ENCODE measurements at places on chromosomes 2 and 18.

- no peak for DNase-seq
These were observed 35.6 kb downstream of the TWIST2 start for GRCh38 chr2:238883421-238883901.

- peak; percentile 59 for DNase-seq
These were observed 132.7 kb upstream of the XPO1 start for GRCh38 chr2:61670591-61671501.

GRCh38 chr2:127065299-127065939 lies 41.5 kb downstream of the BIN1 start:
- no peak for DNase-seq

DNA sequence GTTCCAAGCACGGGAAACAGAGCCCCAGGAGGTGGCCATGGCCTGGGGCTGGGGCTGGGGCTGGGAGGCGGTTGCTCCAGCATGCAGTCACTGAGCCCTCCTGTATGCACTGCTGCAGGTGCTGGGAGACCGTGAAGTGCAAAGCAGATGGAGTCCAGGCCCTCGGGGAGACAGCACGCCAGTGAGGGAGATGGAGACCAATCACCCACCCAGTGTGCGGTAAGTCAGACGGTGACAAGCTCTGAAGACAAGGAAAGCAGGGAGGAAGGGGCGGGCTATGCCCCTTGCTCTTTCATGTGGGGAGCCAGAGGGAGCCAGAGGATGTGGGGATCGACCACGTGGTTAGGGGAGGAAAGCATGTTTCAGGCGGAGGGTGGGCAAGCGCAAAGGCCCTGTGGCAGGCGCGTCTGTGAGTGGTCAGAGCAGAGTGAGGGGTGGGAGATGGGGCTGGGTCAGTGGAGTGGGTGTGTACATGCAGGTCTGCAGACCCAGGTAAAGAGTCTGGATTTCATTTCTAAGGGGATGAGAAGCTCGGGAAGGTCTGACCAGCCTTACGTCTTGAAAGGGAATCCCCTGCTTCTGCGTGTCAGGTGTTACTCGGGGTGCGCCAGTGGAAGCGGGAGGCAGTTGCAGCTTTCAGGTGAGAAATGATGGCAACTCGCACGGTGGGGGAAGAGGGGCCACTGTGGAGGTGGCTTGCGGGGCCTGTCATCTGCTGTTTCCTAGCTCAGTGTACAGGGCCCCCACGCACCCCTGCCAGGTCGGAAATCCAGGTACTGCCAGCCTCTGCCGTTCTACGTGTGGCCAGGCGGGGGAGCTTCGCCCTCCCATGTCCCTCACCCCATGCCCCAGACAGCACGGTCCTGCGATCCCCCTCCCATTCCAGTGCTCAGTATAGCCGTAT lies 19.4 kb downstream of the RRM2 start:
- no peak for DNase-seq

DNA sequence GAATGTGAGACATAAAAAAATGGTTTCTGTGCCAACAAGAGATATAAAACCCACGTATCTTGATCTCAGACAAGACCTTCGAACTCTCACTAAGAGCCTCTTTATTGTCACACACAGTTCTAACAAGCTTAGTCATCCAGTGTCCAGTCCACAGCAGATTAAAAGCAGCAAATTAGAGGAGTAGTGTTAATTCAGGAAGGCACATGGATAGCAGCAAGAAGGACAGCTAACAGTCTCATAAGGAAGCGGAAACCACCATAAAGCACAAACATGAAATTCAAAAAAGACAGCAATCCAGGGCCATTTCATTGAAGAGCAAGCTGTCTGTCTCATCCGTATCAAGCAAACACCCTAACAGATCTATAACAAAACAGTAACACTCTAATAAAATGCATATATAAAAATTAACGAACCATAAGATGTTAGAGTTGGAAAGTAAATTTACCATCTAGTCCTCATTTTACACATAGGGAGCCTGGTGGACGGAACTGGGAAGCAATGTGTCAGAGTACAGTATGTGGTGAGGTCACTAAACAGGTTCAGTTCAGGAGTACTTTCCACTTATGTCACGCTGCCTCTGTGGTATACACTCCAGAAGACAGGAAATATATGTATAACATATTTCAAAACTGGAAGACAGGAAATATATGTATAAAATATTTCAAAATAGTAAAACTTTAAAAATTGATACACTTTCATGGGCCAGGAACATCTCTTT lies 18.3 kb downstream of the AAK1 start:
- no peak for DNase-seq

- peak; percentile 65 for DNase-seq
These were observed 577.4 kb downstream of the CPS1 start for GRCh38 chr2:211133766-211134165.

DNA sequence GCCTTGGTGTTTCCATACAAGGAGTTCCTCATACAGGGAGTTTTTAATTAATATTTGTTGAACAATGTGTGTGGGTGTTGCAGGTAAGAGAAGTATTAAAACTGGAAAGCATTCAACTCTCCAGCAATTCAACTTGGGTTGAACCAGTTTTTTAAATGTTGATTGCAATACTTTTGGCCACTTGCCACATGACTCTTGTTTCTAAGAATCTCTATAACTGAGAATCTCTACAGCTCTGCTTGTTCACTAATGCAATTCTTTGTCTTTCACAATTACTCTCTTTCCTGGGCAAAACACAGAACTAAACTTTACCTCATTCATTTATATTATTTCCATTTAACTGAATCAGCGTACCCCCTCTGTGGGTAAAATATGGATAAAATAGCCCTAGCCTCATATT lies 429.4 kb downstream of the ARHGAP15 start:
- DNase-seq = no peak

Measured in MG63 (cell line).